Pulmonary artery endothelial cell (primary cell): ENCODE measurements at places on chromosomes 3 and 15.
A peak's percentile ranks its signal among the peaks of the same experiment; 100 is the strongest.

DNA sequence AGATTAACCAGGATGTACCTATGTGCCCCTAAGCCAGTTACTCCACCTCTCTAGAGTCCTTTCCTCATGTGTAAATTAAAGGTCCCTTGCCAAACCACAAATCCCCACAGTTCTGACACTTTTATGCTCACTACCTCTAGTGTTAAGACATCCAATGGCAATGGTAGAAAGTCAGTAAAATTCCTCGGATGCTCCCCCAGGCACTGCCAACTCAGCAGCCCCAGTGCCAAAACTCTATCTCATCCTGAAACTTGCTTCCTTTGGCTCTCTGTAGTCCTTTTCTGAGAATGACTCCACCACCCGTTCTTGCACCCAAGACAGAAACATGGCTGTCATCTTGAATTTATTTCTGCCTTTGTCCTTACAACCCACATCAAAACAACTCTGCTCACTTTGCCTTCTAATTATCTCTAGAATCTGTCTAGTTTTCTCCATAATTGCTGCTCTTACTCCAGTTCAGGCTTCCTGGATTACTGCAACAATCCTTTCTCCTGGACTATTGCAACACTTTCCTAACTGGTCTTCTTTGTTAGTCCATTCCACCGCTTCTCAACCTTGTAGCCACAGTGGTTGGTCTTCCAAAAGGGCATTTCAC lies 41.6 kb downstream of the MB21D2 start:
- no peak for DNase-seq

DNA sequence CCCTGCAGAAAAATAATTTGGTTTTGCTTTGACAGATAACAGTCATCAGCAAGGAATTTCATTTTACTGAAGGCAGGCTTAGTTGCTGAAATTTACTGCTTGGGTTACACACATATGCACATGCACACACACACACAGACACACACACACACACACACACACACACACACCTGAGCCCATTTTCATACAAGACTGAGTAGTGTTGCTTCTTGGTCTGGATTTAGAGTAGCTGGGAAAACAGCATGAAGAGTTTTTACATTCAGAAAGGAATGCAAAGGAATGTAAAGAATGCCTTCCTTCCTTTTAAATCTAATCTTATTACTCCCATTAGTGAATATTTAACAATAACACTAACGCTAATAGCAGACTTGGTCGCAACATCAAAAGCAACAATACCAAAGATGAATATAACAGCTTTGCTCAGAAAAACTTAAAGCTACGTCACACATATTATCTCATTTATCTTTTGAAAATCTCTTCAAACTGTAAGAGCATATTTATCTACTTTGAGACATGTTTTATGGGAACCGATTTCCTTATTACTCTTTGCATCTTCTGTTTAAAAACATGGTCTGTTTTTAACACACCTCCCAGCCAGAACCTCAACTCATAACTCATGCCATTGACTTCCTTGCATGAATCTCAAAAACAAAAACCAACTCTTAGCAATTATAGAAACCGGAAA lies 32.5 kb downstream of the RFTN1 start:
- DNase-seq, result no peak

- DNase-seq, result peak; percentile 67
Measured at GRCh38 chr3:194884649-194885315, 199.1 kb downstream of the FAM43A start.

DNA sequence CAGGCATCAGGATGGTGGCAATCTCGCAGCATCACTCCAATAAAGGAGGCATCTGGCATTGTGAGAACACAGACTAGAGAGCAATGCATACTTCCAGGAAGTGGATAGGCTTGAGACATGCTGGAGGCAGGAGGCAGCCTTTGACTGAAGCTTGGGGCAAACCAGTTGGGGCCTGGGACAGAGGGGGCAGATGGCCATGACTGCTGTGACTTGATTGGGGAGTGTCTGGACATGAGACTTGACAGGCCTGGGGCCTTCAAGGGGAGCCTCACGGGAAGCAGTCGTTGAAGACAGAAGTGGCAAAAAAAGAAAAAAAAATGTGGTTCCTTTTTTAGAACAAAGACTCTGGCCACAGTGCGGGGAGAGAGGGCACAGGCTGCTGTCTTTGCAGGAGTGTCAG lies 44.7 kb upstream of the CHRNA7 start:
- no peak for DNase-seq

DNA sequence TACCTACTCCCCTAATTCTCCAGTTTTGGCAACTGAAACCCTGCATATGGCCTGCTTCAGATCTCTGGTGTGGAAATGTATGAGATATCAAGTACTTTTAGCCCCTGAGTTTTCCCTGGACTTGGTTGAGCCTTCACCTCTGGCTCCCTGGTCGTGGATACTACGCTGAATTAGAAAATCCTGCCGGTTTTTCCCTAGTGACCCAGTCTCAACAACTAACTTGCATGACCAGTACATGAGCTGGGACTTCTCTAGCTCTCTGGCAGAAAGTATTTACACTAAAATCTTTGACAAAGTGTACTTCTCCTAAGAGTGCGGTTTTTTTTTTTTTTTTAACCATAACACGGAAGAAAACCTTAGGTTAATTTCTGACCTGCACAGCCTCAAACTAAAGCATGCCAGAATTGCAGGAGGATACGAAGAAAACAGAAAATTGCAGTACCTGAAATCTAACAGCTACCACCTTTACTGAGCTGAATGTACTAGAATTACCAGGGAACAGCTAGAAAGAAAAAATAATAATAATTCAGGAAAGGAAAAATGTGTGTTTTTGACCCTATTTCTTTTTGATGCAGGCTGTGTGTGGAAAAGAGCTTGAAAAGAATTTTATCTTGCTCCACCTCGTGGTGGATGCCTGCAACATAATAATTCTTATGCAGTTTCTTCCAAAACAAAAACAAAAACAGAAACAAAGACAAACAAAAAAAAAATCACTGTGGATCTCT lies 165.6 kb downstream of the GMNC start:
- peak; percentile 3 for DNase-seq
